ENCODE measurements at places on chromosomes 1 and 21.

- DNase-seq, result no peak
Measured at GRCh38 chr21:34595457-34595856, 19.5 kb downstream of the RCAN1 start.

- DNase-seq, result no peak
Measured at GRCh38 chr1:118660769-118661168, 327.4 kb downstream of the TBX15 start.

DNA sequence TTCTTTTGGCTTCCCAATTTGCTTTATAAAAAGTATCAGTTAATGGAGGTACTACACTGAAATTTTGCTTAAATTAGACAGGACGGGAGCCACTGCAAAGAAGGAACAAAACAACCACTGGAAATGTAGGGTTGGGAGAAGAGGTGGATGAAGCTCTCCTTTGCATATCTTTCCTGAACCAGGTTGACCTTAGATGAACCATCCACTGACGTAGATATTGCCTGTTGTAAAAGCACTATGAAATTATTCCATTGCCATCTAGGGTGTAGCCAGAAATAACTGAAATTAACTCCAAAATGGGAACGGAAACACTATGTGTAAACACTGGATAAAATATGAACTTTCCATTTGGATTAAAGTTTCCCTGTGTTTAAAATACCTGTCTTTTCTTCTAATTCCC, 1.2 kb upstream of the ABL2 start:
- no peak for DNase-seq

DNA sequence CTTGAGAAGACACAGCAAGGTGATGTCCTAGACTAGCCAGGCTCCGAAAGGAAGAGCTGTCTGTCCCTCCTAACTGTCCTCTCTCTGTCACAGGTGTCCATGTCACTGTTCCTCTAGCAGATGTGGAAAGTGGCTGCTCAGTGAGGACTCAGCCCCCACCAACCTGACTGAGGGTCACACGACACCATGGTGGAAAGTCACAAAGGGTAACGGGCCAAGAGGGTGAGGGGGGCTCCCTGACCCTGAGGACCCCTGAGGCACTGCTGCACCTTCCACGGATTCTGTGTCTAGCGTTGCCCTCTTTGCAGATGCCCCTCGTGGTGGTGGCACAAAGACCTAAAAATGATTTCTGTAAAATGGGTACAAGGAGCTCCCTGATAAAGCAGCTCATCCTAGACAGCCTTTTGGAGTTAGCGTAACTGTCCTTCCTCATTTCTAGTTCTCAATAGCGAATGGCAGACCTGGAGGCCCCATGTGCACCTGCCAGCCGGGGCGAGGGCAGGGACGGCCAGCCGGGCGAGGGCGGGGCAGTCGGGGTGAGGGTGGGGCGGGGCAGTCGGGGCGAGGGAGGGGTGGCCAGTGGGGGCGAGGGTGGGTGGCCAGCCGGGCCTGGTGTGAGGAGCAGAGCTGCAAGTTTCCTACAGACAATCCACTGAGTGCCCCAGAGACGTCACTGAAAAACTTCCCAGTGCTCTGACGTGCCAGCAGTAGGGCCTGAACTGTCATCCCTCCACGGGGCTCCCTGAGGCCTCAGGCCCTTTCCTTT, 23.4 kb downstream of the POFUT2 start:
- DNase-seq, result no peak

- DNase-seq, result no peak
Measured at GRCh38 chr1:214660900-214661299, 57.9 kb downstream of the CENPF start.

DNA sequence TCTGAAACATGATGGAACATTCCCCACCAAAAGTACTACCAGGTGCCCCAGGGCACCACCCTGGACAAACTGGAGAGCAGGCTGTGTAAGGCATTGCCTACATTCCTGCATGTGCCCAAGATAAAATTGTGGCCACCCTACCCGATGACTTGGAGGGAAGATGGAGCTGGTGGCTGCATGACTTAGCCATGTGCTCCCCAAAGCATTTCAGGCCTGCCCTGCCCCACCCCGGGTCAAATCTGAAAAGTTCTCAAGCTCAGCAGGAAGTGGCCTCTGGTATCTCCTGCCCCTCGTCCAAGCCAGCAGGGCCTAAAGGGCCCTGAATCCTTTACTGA, 8.5 kb downstream of the CD2 start:
- no peak for DNase-seq

DNA sequence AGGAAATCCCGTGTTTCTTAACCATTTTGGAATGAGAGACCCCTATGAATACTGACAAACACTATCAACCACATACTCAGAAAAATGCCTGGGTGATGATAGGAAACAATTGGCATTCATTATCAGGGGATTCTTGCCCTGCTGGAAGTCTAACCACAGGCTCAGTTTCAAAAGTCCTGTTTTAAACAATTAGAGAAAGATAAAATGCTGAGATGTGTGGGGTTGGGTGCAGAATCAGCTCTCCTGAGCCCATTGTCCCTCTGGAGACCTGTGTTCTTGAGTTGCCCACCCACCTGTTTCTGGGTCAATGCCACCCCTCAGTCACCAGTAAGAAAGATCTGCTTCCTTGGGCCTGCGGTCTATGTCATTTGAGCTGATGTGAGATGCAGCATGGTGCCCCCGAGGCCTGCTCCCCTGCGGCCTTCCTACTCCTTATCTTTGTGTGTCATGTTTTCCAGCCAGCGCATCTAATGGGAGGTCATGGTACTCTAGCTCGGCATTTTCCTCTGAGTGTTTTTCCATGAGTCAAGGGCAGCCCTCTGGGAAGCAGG, 130.3 kb upstream of the PLXNA2 start:
- DNase-seq, result no peak

DNA sequence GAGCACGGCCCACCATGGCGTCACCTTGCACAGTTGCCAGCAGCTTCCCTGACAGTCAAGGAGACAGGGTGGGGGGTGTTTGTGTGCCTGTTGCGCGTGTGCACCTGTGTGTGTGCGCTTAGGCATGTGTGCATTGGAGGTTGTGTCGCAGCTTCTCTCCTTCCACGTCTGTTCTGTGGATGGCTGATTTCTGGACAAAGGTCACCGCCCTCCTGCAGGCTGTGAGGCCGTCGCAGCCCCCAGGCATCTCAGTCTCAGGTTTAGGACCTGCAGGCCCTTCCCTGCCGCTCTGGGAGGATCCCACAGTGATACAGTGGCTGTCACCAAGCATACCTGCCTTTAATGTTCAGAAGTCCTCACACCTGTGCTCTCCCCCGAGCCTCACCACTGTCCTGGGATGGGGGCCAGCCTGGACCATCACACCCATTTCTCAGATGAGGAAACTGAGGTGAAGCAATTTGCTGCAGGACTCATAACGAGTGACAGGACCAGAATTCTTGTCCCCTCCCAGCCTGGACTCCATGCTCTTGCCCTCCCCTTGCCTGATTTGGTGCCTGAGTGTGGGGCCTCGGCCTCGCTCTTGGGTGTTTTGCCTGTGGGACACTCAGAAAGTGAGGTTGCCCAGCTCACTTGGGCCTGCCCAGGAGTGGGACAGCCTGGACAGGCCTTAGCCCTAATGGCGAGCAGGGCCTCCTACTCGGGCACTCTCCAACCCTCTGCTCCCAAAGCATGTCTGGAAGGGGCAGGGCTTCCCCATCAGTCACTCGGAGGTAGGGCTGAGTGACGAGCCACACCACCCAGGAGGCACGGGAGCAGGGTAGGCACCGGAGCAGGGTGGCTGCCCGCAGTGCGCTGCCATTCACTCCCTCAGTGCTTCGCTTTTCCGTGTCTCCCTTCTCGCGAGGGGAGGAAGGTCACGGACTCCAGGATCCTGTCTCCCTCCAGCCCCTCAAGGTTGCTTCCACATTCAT, 22.6 kb downstream of the COQ8A start:
- no peak for DNase-seq

GRCh38 chr1:229432905-229433304, 989 bp downstream of the ACTA1 start:
- DNase-seq, result no peak

GRCh38 chr21:41613533-41613909, 105.6 kb upstream of the TMPRSS2 start:
- DNase-seq, result no peak

- no peak for DNase-seq
Measured at GRCh38 chr1:172483448-172483847, 39.6 kb upstream of the PIGC start.

DNA sequence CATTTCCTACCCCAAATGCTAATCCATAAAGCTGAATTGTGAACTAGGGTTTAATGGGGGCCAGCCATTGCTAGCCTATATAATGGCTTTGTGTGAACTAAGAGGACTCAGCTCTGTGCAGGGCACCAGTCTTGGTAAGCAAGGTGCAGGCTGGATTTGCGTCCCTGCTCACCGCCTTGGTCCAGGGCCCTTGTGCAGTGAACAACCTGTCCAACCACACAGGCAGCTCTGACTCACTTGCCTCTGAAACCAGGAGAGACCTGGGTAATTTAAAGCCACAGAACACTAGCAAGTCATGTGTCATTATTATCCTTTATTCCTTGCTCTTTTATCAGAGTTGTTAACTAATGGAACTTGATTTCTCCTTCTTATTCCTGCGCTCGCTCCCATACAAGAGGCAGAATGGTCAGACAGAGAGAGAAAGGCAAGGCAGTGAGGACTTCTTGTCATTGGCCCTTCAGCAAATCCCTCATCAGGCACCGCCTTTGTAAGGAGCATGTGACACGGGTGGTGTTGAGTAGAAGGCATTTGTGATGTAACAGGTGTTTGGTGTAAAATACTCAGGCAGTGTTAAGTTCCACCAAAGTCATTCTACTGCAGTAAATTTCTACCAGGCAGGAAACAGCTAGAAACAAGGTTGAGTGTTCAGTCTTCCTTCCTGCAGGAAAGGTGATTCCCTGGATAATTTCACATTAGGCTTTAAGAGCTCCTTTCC, 67.3 kb upstream of the OLIG2 start:
- DNase-seq, result no peak

- DNase-seq, result no peak
Measured at GRCh38 chr1:179447489-179447888, 81.7 kb downstream of the AXDND1 start.

DNA sequence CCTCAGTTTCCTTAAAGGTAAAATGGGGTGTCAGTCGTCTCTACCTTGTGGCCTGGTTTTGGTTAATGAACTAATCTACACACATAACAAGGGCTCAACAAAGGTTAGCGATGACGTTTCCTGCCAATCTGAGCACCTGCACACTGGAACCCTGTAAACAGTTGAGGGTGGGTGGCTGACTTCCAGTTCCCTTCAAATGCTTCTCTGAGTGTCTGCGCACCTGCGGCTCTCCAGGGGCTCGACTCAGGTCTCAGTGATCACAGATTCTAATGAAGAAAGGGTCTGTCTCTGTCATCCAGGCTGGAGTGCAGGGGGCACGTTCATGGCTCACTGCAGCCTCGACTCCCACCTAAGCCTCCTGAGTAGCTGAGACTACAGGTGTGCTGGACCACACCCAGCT, 3.3 kb upstream of the AGPAT3 start:
- DNase-seq, result no peak

DNA sequence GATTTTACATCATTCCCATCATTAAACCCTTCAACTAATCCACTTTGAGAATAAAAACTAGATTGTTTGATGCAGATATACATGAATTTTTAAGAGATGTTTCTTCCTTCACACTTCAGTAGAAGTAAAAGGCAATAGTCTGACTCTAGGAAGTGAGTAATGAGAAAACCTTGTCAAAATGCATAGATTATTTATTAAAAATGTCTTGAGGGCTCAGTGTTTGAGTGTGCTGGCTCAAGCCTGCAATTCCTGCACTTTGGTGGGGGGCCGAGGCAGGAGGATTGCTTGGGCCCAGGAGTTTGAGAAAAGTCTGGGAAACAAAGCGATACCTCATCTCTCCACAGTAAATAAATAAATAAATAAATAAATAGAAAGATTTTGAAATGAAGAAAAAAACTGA, 177.1 kb downstream of the NEGR1 start:
- no peak for DNase-seq

GRCh38 chr1:112718691-112719418, 3.7 kb upstream of the PPM1J start:
- DNase-seq, result peak; percentile 58

GRCh38 chr1:109181085-109181806, 32.5 kb upstream of the SARS1 start:
- DNase-seq, result no peak

DNA sequence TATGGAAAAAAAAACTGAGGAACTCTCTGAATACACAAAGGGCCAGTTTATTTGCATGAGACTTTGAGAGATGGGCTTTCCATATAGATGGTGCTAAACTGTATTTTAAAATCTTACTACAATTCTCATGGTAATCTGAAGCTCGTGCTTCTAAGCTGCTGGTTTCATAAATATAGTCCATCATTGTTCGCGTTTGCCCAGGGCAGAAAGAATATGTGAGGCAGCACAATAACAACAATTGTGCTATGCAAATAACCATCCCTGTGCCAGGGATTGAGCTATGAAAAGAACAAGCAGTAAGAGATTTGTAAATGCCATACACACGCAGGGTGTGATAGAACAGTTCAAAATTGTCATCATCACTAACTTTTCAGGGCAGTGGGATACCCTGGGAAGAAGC, 4.9 kb upstream of the EPS15 start:
- DNase-seq, result no peak

DNA sequence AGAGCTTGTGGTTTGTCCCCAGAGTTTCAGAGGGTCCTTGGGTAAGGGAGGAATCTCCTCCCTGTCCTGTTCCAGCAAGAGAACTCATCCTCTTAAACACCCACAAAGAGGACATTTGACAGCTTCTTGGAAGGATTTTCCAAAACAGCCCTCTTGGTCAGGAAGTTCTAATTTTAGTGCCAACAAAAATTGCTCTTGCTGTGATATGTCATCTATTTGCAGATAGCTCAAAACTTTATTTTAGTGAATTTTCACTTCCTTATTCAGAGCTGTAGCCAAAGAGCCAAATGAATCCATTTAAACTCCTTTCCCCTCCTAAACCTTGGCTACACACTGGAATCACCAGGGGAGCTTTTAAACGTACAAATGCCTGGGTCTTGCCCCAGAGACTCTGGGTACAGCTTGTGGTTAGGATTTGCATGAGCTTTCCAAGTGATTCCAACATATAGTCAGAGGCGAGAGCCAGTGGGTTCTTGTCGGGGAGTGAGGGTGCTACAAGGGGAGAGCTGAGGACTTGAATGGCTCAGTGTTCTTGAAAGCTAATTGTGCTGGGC, 11.8 kb upstream of the RASSF5 start:
- no peak for DNase-seq

- DNase-seq, result no peak
Measured at GRCh38 chr1:98210064-98210463, 289.2 kb upstream of the DPYD start.

DNA sequence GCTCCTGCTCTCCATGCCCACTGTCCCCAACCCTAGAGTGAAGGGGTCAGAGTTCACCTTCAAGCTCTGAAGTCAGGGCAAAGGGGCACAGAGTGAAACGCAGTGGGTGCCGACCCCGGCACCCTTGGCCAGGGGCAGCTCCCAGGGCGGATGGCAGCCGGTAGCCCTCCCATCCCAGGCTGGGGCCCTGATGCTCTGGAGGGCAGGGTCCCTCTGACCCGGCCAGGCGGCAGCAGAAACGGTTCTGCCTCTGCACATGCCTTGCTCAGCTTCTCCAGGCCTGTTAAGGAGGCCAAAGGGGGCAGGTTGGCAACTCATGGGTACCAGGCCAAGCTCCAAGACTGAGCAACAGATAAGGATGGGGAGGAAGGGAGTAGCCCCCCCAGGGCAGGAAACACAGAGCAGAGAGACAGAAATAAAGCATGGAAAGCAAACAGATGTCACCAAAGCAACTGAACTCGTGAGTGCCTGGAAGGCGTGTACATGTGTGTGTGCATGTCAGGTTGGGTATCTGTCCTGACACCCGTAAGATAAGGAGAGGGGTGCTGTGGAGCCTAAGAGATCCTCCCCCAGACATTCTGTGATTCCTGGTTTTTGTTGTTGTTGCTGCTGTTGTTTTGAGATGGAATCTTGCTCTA, 112.3 kb upstream of the IFFO2 start:
- no peak for DNase-seq
